HS-5 (cell line): ENCODE measurements at places on chromosomes 2 and 18.
A peak's percentile ranks its signal among the peaks of the same experiment; 100 is the strongest.

- DNase-seq, result no peak
These were observed 1.4 kb downstream of the SPAST start for GRCh38 chr2:32064713-32065112.

DNA sequence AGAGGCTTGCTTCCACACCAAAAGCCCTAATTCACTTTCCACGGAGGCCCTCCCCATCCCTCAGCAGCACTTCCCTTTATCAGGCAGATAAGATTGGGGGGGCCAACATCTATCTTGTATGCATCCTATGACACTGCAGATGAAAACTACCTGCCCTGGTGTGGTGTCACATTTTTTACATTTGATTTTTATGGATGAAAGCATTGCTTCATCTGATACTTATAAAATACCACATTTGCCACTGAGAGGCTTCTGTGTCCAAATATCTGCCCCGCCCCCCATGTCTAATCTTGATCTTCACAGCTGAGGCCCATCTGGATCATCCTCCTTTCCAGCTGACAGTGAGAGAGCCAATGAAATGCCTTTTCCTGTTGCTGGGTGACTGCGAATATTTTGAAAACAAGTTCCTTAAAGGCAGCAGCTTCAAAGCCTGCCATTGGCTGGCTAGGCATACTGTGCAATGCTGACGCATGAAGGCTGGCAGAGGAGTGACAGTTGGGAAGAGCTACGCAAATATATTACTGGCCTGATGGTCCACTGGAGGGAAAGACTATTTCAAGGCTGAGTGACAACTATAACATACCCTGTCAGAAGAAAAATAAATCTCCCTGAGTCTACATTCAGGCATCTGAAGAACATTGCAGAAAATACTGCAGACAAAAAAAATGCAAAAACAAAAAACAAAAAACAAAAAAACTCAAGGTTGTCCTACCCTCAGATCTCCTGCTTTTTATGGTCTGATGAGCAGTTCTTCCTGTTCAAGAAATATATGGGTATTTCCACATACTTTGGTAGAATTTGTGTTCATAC is 318.7 kb downstream of the PDE11A start:
- DNase-seq, result peak; percentile 37

DNA sequence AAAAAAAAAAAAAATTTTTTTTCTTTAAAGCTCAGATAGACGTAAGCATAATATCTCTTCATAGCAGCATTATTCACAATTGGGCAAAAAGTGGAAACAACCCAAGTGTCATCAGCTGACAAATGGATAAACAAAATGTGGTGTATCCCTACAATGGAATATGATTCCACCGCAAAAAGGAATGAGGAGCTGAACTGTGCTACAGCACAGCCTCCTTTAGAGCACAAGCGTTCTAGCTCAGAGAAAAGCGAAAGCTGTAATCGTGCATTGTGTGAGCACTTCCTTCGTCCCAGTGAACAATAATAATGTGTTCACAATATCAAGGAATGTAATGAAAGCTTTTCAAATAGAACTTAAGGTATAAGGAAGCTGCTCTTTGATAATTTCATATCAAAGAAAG is 11.7 kb upstream of the CHMP1B start:
- no peak for DNase-seq

DNA sequence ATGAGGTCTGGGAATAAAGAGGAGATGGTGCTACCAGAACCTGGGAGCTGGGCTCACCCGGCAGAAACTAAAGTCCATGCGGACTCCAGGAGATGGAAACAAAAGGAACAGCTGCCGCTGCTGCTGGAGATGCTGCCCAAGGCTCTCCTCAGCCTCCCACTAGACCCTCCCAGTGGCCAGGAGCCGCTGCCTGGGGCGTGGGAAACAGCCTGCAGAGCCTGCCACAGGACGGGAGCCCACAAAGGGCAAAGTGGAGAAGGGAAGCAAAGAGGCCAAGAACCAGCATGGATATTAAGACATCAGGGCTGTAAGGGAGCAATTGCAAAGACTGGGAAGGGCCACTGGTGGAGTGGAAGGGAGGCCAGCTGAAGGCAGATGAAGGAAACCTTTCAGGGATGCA is 179.6 kb downstream of the NCK2 start:
- DNase-seq, result no peak

- no peak for DNase-seq
These were observed 10.8 kb upstream of the ERMN start for GRCh38 chr2:157336137-157337010.

- peak; percentile 99 for DNase-seq
These were observed 5.2 kb downstream of the TMEM127 start for GRCh38 chr2:96260387-96261260.

- DNase-seq, result no peak
These were observed 16.2 kb upstream of the CAPN13 start for GRCh38 chr2:30823452-30823851.

DNA sequence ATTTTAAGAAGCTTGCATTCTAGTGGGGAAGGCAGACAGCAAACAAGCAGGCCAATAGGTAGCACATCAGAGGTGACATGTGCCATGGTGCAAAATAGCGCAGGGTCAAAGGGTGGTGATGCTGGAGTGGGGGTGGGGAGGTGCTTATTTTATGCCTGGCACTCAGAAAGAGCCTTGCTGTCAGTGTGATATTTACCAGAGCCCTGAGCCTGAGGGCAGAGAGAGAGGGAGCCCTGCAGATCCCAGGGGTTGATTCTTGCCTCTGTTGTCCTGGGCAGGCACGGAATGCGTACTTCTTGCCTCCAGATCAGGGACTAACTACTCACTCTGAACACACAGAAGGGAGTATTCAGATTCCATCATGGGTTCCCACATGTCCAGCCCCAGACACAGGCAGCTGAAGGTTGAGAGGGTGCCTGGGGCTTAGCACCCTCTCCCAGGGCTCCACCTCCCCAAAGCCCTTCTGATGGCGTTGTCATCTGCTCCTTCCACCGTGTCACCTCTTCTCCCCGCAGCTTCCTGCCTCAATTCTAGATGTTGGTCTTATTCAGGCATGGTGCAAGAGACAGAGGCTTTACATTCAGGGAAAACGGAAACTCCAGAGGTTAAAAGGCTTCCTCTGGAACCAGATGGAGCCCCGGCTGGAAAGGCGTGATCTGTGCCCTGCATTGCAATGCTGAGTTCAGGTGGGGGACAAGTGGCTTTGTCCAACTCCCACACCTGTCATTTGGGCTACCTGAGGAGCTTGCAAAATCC is 252.3 kb downstream of the HAUS1 start:
- DNase-seq, result no peak

- no peak for DNase-seq
These were observed 62.9 kb downstream of the VRK2 start for GRCh38 chr2:58109481-58109880.

DNA sequence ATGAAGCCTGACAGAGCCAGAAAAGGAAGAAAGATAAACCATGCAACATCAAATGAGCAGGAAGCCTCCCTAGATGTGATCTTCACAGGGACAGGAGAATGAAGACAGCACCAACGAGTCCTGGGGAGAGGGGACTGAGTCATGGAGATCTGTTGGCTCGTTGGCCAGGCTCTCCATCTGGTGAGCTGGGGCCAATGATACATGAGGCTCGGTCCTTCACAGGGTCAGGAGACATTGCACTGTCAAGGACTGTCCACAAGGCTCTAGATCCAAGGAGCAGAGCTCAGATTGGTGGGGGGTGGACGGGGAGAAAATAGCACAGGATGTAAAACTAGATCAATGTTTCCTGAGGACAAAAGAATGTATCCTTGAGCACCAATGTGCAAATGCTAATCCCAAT is 735 bp downstream of the CD207 start:
- DNase-seq, result no peak

- DNase-seq, result no peak
These were observed 335.6 kb downstream of the EIPR1 start for GRCh38 chr2:3041841-3042600.

GRCh38 chr2:239544143-239544917 is 143.5 kb upstream of the HDAC4 start:
- DNase-seq, result no peak

DNA sequence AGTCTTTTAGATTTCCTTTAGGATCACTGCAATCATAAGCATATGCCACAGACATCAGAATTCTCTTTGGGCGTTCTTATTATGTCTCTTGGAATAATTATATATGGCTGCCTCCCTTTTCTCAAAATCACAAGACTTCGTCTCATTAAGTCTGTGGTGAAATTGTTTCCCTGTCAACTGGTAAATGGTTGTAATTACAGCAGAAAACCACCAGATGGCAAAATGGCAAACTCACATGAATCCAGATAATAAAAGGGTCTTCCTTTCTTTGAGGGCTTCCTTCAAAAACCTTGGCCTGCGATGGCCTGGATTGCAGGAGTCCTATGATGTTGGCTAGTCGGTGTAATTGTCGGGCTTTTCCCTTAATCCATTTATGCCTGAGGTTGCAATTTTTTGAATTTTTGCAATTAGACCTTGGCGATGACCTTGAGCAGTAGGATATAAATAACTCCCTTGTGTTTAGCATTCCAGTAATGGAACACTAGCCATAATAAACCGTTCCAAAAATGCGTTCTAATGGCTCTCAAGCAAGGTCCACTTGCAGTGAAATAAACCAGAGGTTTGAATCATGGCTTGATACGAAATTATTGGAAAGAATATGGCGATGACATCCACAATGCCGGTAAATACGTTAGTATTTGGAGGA is 656.4 kb downstream of the MBD2 start:
- peak; percentile 6 for DNase-seq

- no peak for DNase-seq
These were observed 464 bp downstream of the COL4A4 start for GRCh38 chr2:227163485-227163997.

- no peak for DNase-seq
These were observed 28.4 kb downstream of the OTX1 start for GRCh38 chr2:63078852-63079606.

- DNase-seq, result peak; percentile 51
These were observed 404.8 kb downstream of the TXNL1 start for GRCh38 chr18:56233595-56233994.

DNA sequence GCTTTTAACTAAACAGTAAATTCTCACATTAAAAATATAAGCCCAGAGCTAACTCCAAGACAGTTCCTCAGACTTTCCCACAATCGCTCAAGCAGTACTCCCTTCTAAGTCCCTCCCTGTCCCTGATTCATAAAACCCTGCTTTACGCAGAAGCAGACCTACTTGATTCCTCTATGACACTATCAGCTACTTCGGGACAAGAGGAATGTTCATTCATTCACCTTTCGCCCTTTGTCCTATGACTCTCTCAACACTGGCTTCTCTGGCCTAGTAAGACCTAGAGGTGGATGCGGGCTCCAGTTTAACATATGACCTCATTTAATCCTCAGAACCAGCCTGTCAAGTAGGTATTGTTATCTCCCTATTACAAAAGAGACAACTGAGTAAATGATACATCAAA is 10.2 kb downstream of the LPIN2 start:
- no peak for DNase-seq

GRCh38 chr2:20351555-20352229 is 1.0 kb upstream of the PUM2 start:
- no peak for DNase-seq

GRCh38 chr18:24022161-24022560 is 7.6 kb downstream of the TTC39C start:
- no peak for DNase-seq

- DNase-seq, result no peak
These were observed 137.2 kb downstream of the TFCP2L1 start for GRCh38 chr2:121147766-121148165.

DNA sequence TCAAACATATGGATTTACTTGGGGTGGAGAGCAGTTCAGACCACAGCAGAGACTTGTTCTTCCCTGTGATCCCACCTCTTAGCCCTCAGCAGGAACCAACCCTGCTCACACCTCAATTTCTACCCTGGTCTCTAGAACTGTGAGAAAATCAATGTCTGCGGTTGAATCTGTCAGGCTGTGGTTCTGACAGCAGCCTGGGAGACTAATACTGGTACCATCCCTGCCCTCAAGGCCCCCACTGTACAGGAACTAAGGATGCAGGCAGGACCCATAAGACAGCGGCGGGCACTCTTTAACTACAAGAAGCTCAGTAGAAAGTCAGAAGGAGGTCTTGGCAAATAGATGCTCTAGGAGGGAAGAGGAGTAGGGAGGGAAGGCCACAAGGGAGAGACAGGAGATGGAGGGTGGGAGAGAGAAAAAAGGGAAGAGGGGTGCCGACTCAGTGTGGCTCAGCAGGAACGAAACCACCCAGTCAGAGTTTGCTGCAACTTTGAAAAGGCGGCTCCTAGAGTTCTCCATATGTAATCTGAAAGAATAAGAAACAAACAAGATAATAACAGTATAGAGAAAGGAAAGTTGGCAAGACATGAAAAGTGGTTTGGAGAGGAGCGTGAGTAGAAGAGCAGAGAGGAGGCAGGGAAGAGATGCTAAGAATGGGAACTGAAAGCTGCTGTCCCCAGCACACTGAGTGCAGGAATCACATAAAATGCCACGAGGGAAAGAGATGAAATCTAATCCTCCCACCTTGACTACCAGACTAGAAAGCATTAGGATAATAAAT is 323.9 kb upstream of the ID2 start:
- no peak for DNase-seq

GRCh38 chr2:15731213-15731888 is 139.7 kb downstream of the DDX1 start:
- no peak for DNase-seq

GRCh38 chr2:46275995-46276394 is 21.2 kb upstream of the EPAS1 start:
- no peak for DNase-seq

DNA sequence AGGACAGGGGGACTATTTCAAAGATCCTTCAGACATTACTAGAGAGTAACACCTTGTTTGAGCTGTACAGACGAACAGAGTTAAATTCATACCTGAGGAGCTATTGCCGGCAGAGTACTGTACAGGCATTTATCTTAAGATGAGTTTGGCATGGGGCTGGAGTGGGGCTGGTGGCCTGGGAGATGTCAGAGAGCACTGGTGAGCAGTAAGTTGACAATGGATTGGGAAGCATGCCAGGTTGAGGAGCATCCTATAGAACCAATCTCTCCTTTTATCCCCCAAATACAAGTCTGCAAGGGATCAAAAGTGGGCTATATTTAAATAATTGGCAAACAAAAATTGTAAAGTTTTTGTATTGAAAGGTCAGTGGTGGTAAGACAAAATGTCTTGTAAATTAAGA is 58.6 kb downstream of the ADCYAP1 start:
- no peak for DNase-seq

- DNase-seq, result no peak
These were observed 757.1 kb upstream of the CDH7 start for GRCh38 chr18:64993695-64994094.

- no peak for DNase-seq
These were observed 171.0 kb upstream of the CAVIN2 start for GRCh38 chr2:192017844-192018243.

- DNase-seq, result no peak
These were observed 813.0 kb upstream of the ID2 start for GRCh38 chr2:7868836-7869235.

DNA sequence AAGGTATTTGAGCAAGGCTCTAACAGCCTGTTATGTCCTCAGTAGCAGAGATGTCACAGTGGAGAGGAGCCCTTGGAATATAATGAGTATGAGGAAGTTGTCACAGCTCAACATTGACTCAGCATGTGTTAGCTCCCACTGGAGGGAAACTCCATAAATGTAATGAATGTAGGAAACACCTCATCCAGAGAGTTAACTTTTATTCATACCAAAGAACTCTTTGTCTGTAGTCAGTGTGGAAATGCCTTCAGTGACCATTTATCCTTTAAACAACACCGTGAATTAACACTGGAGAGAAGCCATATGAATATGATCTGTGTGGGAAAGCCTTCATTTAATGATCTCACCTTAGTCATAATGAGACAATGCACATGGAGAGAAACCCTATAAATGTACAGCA is 59.7 kb downstream of the CYP1B1 start:
- DNase-seq, result no peak

- DNase-seq, result no peak
These were observed 282.2 kb upstream of the ST6GAL2 start for GRCh38 chr2:107168141-107168540.
